WTC11 (cell line): ENCODE measurements at places on chromosomes 5 and 9. TPM values are rescaled to one million over a fixed set of nuclear protein-coding genes. Genes with fewer than 3 reads are reported as not detected.

Gene TMEM232
- total RNA-seq = 1.3 to 1.8 TPM (median 1.4 TPM) in 3 replicates

Gene STKLD1
- total RNA-seq = 0.94 to 1.6 TPM (median 0.98 TPM) in 3 replicates

Gene TAF1L
- total RNA-seq = 0.02 to 0.09 TPM in 2 of 3 replicates, not detected in the other

- DNase-seq = no peak
Measured at GRCh38 chr5:53930457-53930856, 370.0 kb downstream of the NDUFS4 start.

- DNase-seq = no peak
Measured at GRCh38 chr9:37971691-37972090, 67.8 kb upstream of the SLC25A51 start.

DNA sequence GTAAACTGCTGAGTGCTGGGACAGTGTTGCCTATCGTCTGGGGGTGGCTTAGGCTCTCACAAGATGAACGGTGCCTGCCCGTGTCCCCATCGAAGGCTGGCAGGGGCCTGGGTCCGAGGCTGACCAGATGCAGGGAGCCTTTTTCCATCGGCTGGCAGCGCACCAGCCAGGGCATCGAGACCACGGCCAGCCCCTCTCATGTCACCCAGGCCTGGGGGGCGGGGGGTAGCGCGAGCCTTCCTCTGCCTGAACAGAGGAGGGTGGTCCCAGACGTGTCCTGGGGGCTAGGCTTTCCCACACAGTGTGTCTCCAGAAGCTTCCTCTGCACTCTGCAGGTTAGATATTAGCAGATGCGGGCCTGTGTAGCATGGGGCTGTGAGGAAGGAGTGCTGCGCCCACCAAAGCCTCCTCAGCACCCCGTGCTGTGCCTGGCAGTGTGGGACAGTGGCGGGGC is 17.3 kb downstream of the FGD3 start:
- no peak for DNase-seq

- DNase-seq = no peak
Measured at GRCh38 chr5:113283558-113283957, 151.2 kb downstream of the TSSK1B start.
